T-helper 2 cell (primary cell): ENCODE measurements at places on chromosomes 2 and 18.
A peak's percentile ranks its signal among the peaks of the same experiment; 100 is the strongest.

DNA sequence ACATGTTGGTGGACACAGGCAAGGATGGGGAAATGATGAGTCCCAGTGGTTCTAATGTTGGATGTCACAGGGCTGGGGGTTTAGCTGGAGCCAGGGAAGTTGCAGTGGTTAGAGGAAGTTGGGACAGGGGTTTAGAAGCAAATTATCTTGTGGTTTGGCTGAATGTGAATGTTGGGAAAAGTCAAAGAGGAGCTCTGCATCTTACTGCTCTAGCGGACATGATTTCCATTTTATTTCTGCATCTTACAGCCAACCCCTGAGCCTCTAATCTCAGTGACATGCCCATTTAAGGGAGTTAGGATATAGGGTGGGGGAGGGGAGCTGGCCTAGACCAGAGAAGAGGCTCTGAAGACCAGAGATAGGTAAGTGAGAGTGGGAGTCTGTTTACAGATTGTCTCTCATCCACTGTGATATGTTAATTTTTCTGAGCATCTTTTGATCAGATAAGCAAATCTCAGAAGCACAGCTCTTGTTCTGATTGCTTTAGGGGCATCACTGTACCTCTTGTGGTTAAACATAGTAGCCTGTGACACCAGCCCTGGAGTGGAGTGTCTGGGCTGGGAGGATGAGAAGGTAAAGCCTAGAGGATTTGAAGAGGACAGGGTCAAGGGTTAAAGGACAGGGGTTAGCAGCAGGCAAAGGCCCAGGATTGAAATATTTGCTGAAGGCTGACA, 43.6 kb downstream of the SETBP1 start:
- no peak for DNase-seq

DNA sequence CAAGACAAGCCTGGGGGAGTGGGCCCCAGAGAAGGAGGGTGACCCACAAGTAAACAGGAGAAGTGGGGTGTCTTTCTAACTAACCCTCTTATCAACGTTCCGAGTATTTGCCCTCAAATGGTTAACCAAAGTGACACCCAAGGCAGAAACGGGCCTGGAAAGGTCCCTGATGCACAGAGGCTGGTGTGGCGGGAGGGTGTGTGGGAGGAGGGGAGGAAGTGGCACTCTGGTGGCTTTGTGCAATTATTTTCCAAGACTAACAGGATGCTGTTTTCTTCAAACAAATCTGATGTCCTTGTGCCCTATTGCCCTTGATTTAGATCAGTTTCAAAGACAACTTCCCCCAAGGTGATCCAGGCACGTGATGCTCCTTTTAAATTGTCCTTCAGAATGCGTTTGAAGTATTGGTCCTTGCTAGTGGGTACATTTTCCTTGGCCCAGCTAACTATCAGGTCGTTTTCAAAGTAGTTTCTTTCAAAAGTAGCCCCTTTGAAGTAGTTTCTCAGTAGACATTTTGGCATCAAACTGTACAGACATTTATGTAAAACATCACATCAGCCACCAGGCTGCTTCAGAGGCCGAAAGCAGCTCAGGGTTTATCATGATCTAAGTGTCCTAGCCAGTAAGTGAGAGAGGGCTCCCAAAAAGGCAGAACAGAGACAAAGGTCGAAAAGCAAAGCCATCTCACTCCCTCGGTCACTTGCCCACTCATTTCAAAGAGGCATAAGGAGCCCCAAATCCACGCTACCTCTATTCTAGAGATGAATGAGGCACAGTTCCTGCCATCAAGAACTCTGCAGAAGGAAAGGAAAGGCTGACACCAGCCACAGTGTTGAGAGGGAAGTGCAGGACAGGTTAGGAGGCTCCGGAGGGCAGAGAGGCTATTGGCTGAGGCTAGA, 371.1 kb upstream of the ID2 start:
- no peak for DNase-seq

GRCh38 chr18:62531078-62531477, 8.3 kb downstream of the ZCCHC2 start:
- DNase-seq: no peak

DNA sequence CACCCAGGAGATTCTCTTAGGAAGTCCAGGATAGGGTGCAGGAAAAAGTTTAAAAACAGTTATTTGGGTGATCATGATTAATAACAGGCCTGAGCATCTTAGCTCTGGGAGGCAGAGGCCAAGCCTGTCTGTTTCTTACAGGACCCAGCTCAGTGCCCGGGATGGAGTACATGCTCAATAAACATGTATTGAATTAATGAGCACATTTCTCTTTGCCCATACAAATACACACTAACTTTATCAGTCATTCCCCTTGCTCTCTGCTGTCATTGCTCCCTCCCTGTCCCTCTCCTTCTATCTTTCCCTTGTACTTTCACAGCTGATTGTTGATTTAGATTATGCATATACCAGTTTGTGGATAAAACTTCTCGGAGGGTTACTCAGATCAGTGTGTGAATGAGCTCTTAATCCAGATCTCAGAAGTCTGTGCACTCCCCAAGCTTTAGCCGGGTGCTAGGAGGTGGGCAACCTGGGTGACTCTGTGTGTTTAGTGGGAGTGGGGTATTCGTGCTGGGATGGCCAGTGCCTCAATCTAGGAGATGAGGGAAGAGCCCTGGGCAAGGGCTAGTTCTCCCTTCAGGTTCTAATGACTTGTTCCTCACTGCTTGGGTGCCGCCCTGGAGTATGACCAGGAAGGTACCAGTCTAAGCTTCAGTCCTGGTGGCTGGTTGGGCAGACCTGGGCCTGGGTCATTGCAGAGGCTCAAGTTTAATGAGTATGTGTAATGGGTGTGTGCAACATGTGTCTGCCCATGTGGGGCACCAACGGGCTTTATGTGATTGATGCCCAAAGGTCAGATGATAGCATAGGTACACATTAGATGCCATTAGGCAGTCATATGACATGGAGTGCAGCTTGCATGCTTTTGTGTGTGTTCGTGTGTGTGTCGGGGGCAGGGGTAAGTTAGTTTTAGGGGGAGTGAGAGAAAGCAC, 10.6 kb downstream of the EMX1 start:
- DNase-seq: no peak

GRCh38 chr2:99106913-99107312, 34.6 kb upstream of the C2orf15 start:
- no peak for DNase-seq

DNA sequence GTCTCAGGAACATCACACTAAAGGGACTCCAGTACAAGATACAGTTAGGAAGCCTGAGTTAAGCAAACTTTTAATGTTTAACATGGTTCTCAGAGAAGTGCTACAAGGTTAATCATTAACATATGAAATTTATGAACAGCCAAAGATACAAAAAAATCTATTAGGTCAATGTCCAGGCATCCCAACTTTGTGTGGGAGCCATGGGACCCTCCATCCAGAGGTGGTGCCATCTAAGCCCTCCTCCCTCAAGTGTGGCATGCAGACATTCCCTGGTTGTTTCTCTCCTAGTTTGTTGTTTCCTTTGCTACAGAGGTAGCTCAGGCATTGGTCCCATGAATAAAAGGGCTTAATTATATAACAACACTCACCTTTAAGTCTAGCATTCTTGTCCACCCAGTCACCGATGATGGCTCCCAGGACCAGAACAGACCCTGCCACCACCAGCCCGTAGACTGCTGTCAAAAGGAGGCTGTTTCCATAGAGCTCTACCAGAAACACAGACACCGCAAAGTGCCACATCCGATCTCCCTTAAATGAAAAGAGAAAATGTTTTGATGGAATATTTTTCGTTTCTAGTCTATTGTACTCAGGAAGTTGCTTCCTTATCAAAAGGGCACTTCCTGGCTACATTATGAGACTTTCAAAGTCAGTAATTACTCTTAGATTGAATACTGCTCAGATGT, 5.7 kb downstream of the SLC40A1 start:
- DNase-seq: no peak

- DNase-seq: no peak
Observed at GRCh38 chr18:55786651-55787272, 198.8 kb upstream of the TCF4 start.

DNA sequence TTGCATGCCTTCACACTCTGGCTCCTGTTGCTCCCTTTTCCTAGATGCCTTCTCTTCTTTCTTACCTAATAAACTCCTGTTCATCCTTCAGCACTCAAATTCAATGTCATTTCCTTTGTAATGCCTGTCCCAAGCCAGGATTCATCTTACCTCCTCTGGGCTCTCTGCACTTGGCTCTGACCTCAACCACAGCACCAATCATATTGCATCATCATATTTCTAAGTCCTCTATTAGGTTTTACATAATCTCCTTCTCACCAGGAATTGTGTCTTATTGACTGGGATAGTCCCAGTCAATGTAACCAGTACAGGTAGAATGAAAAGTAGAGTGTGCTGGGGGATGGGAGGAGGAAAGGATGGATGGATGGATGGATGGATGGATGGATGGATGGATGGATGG, 187.1 kb downstream of the NRP2 start:
- DNase-seq: no peak

DNA sequence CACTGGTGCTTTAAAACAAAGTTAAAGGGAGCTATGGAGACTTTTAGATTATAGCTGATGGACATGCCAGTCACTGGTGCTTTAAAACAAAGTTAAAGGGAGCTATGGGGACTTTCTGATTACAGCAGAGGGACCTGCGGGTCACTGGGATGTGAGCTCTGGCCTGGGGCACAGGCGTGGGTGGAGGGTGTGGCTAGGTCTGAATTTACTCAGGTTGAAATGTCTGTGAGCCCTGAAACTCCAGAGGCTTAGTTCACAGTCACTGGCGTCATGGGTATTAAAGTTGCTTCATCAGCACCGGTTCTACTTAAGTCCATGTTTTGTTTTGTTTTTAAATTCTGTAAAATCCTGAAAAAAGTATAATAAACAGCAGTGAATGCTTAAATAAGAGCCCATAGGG, 49.0 kb upstream of the TMEM18 start:
- no peak for DNase-seq

DNA sequence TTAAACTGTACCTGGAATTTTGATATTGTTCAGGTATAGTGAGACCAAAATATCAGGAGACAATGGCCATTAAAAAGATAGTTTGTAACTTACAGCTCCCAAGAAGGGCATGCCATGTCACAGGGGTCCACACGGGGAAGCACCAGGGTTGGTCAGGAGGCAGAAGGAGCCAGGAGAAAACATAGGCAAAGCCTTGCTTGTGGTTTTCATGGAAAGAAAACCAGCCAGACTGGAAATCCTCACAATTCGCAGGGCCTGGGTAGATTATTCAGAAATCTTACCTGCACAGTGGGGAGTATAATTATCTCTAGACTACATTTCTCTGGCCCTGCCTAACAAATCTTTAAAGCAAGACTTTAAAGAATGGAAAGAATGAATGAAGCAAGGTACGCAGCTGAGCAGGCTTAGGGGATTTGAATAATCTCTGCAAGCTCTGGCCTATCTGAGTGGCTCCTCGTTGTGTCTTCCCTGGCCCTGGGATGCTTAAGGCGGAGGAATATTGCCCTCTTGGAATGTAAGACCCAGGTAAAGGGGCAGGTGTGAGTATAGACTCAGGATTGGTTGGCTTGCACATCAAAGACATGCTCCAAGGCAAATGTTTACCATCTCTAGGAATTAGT, 66.9 kb upstream of the CDC42EP3 start:
- no peak for DNase-seq

DNA sequence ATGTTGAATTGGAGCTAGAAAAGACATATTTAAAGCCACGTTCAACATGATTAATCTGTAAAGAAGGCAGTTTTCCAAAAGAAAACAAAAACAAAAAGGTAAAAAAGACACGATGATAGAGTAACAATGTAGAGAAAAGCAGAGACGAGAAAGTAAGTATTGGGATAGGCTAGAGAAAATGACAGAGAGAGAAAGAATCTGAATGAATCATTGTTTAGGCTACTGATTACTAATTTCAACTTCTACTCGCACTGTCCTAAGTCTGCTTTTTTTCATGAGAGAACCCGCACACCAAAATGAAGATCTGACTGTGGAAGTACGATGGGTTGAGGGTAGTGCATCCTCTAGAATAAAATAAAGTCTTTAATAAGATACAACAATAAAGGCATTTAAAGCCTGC, 1599.2 kb upstream of the TMEFF2 start:
- DNase-seq: no peak

- DNase-seq: no peak
Observed at GRCh38 chr2:119062652-119063051, 95.9 kb downstream of the C1QL2 start.

GRCh38 chr2:101408925-101409324, 21.6 kb upstream of the CREG2 start:
- DNase-seq: no peak

- no peak for DNase-seq
Observed at GRCh38 chr2:103002954-103003353, 241.1 kb downstream of the TMEM182 start.

GRCh38 chr2:210593166-210593565, 36.8 kb downstream of the CPS1 start:
- no peak for DNase-seq

GRCh38 chr2:145460112-145460511, 940.2 kb upstream of the ZEB2 start:
- no peak for DNase-seq

GRCh38 chr2:187934236-187934635, 357.4 kb upstream of the GULP1 start:
- DNase-seq: no peak

GRCh38 chr2:167689444-167689843, 558.0 kb downstream of the STK39 start:
- DNase-seq: no peak

DNA sequence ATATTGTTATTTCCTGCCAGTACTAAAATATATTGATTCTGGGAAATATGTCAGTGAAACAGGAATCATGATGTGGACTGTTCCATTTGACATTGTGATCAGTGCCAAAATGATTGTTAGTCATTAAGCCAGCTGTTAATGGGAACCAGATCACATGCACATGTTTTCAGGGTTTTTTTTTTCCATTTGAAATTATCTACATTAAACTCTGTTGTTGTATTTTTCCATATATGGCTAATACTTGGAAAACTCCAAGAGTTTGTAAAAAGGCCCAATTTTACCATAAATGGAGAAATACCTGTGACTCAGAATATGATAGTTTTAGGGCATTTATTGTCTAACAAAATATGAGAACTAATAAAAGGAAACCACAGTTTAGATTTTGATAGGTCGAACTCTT, 13.4 kb downstream of the ITGAV start:
- no peak for DNase-seq

DNA sequence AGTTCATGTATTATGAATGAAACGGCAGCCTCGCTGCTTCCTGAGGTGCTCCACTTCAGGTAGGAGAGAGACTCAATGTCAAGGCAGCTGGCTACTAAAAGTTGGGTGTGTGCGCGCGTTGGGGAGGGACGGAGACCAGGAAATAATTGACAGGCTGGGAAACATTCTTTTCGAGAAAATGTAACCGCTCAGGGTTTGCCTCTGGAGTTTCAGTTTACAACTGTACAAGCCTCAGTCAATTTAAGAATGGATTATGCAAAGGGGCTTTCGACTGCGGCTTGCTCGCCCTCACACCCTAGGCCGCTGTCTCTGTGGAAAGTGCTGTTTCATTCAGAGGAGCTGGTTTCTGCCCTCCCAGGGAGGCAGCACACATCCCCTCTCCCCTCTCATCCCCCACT, 4.4 kb upstream of the SPRED2 start:
- DNase-seq: peak; percentile 45

- DNase-seq: no peak
Observed at GRCh38 chr2:134142341-134142738, 111.5 kb upstream of the MGAT5 start.

- DNase-seq: no peak
Observed at GRCh38 chr2:204655101-204655500, 109.8 kb downstream of the PARD3B start.
